Activated CD4-positive, alpha-beta T cell treated with anti-CD3 and anti-CD28 coated beads for 36 hours (primary cell): ENCODE measurements at places on chromosomes 3 and 15.

DNA sequence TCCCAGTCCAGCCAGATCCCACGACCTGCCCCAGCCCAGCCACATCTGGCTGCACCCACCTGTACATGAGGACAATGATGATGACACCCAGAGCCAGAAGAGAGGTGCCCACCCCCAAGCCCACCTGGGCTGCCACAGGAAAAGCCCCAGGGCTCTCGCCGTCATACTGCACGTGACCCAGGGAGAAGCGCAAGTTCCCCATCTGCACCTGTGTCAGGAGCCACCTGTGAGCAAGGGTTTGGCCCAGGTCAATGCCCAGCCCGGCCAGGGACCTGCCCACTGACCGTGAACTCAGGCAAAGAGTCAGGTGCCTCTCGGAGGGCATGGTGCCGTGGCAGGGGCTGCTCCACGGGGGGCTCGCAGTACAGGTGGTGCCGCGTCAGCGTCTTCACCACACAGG is 16.3 kb downstream of the PLXNB1 start:
- no peaks in the 10 kb centered on the region for H3K27me3 ChIP-seq
- H3K4me3 ChIP-seq = no peak overlapping the region
- H3K36me3 ChIP-seq = no peaks in the 10 kb centered on the region
- H3K27ac ChIP-seq = no peak overlapping the region
- no peaks in the 10 kb centered on the region for H3K4me1 ChIP-seq

GRCh38 chr3:145533696-145534095 is 627.3 kb downstream of the PLOD2 start:
- DNase-seq = no peak
- H3K4me3 ChIP-seq = no peak overlapping the region
- no peaks in the 10 kb centered on the region for H3K4me1 ChIP-seq
- no peaks in the 10 kb centered on the region for H3K27me3 ChIP-seq
- H3K36me3 ChIP-seq = no peaks in the 10 kb centered on the region

GRCh38 chr3:131801566-131801965 is 233.2 kb downstream of the CPNE4 start:
- no peaks in the 10 kb centered on the region for H3K36me3 ChIP-seq
- peaks cover 2% of the 10 kb centered on the region for H3K27me3 ChIP-seq
- peaks cover 3% of the 10 kb centered on the region for H3K4me1 ChIP-seq
- H3K4me3 ChIP-seq = no peak overlapping the region
- H3K27ac ChIP-seq = no peak overlapping the region
- no peak for DNase-seq

GRCh38 chr15:70214276-70214675 is 116.6 kb upstream of the TLE3 start:
- no peak overlapping the region for H3K4me3 ChIP-seq
- H3K27me3 ChIP-seq = no peaks in the 10 kb centered on the region
- no peaks in the 10 kb centered on the region for H3K4me1 ChIP-seq

GRCh38 chr15:39320886-39321285 is 260.0 kb upstream of the THBS1 start:
- no peaks in the 10 kb centered on the region for H3K36me3 ChIP-seq
- DNase-seq = no peak
- H3K27me3 ChIP-seq = peaks cover 3% of the 10 kb centered on the region
- H3K27ac ChIP-seq = no peak overlapping the region

DNA sequence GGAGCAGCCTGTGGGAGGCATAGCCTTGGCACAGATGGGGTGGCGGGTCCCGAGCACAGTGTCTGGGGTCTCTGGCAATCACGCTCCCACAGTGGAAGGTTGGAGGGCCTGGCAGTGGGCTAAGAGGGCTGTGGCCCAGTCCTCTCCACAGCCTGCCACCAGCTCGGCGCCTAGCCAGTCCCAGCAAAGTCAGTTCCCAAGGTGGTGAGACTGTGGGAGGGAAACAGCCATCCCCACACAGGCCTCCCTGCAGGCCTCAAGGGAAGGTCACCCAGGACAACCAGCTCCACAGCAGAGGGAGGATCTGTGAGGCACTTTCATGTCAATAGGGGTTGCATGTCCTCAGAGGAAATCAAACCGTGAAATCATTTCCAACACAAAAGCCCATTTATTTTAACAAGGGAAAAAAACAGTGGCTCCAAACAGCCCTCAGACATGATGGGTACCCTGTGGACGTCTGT is 27.6 kb upstream of the LIMD1 start:
- H3K4me1 ChIP-seq = peaks cover 25% of the 10 kb centered on the region
- H3K4me3 ChIP-seq = no peak overlapping the region
- H3K27ac ChIP-seq = peak overlapping the region; percentile 69
- DNase-seq = no peak
- H3K27me3 ChIP-seq = no peaks in the 10 kb centered on the region
